ENCODE measurements at places on chromosomes 5 and 9.

DNA sequence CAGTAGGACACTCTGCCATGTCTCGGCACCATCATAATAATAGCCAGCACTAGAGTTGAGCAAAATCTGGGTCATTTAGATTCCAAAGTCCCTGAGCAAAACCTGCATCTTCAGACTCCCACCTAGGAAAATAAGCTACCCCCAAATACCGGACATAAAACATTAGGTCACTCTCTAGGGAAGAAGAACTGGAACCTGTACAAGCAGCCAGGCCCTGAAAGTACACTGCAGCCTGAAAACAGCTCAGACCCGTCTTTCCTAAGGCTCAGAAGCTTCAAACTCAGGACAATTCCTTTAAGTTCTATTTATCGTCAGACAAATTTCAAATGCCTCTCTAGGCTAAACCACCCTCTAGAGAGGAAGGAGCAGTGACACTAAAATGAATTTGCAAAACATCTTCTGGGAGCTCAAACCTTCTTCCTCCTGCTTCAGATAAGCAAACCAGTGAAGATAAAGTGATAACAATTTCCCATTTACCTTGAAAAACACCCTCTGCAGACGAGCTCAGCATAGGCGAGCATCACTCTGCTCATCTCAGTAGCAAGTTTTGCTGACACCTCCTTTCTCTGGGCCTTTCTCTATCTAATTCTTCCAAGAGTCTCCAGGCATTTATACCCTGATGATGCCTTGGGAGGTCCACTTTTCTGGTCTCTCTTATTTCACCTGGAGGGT lies 34.0 kb downstream of the ADAM19 start:
- no peak for DNase-seq

GRCh38 chr9:35605351-35606137 lies 482 bp downstream of the TESK1 start:
- no peak for DNase-seq

DNA sequence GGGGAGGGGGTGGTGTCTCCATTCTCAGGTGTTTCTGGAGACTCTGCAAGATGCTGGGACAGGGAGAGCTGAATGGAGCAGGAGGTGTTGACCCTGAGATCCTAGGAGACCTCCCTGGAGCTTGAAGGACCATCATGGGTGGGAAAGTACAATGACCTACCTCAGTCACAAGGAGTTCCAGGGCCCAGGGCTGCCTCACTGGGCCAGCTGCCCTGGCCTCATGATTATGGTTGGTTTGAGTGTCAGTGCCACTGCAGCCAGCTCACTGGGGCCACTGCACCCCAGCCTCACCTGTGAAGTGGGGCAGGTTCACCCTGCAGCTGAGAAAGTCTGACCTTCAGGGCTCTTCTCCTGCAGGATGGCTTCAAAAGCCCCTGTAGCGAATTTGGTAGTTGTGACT lies 372.5 kb downstream of the IRX2 start:
- no peak for DNase-seq

DNA sequence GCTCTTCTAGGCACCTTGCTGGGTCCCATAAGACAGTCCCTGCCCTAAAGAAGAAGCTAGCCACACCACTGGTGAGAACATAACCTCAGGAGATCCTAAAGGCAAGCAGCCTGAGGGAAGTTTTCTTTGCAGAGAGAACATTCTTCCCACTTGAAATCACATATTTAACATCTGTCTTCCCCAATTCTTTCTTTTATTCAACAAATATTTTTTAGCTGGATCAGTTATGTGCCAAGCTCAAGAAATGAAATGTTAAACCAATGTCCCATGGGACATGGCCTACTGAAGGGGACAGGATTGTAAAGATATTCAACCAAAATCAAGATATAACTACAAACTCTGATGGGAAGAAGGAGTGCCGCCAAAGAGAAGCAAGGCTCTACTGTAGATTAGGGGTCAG lies 36.5 kb downstream of the FOXI1 start:
- DNase-seq = no peak

GRCh38 chr5:149712439-149713147 lies 17.5 kb upstream of the PPARGC1B start:
- no peak for DNase-seq

DNA sequence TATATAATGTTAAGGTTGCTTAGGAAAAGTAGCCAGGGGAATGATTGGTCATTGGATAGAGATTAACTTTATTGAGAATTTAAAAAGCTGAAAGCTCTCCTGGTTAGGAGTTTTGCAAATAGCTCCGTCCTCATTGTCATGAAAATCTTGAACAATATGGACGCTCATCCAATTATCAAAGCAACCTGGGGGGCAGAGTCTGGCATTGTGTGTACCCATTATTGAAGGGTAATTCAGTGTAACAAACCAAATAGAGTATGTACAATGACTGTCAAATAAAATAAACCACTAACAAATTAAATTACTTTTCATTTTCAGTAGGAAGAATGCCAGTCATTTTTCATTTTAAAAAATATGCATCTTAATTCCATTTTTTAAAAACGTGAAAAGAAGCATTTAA lies 144.0 kb upstream of the GPR151 start:
- DNase-seq = no peak

GRCh38 chr5:142869886-142870285 lies 99.7 kb downstream of the ARHGAP26 start:
- DNase-seq = no peak

DNA sequence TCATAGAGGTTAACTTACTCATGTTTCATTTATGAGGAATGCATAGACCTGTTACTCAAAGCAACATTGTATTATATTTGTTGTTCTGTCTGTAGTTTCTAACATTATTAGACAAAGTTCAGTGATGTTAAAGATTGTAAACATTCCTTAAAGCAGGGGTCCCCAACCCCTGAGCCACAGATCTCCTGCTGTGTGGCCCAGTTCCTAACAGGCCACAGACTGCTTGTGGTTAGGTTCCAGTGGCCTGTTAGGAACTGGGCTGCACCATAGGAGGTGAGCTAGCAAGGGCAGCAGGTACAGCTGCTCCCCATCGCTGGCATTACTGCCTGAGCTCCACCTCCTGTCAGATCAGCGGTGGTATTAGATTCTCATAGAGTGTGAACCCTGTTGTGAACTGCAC lies 181.1 kb downstream of the KDM4C start:
- no peak for DNase-seq

DNA sequence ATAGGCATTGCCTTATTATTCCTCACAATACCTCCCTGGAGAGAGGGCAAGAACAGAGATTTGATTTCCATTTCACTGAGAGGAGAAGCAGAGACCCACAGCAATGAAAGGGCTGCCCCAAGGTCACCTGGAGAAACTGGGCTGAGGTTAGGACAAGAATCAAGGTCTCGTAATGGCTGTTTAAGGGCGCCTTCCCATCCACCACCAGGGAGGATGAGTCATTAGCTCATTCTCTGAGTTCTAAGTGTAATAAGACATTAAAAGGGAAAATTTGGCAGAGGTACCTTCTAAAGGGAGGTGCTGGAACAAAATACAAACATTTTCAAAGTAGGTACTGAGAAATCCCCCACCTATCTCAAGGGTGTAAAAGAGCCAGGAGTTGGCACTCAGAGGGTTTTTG lies 52.6 kb upstream of the TCERG1 start:
- no peak for DNase-seq

- no peak for DNase-seq
Measured at GRCh38 chr9:92631452-92632343, 38.2 kb downstream of the IPPK start.

DNA sequence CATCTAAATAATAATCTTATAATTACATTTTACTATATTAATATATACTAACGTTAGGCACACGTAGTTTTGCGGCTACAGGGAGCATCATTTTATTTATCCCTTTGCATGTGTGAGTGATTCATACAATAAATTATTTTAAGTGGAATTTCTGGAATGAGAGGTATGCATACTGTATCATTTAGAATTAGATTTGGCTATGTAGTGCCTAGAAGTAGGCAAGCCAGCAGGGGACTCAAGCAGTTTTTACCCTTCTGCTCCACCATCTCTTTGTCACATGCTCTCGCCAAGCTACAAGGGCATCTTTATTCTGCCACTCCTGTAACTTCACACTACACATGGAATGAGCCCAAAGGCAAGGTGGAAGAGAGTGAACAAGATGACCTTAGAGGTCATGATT lies 60.8 kb downstream of the MEGF10 start:
- no peak for DNase-seq

DNA sequence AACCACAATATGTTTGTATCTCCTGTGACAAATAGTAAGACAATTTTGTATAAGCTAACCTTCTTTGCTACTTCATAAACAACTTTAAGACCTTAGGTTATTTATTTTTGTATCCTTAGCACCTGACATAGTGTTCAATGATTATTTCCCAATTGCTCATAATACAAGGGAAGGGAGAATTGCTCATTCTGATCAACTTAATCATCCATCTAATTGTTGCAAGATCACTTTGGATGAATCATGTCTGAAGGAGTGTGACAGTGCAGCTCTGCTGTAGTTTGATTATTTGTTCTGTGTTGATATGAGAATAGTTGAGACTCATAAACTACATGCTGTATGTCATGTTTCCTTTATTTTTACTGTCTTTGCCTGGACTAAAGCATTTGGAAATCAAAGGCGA lies 721.3 kb upstream of the SEMA6A start:
- no peak for DNase-seq

- no peak for DNase-seq
Measured at GRCh38 chr5:132767150-132767549, 9.9 kb downstream of the SEPTIN8 start.

- DNase-seq = no peak
Measured at GRCh38 chr5:107598958-107599357, 71.8 kb downstream of the EFNA5 start.

- no peak for DNase-seq
Measured at GRCh38 chr5:5140479-5141338, 579 bp downstream of the ADAMTS16 start.

DNA sequence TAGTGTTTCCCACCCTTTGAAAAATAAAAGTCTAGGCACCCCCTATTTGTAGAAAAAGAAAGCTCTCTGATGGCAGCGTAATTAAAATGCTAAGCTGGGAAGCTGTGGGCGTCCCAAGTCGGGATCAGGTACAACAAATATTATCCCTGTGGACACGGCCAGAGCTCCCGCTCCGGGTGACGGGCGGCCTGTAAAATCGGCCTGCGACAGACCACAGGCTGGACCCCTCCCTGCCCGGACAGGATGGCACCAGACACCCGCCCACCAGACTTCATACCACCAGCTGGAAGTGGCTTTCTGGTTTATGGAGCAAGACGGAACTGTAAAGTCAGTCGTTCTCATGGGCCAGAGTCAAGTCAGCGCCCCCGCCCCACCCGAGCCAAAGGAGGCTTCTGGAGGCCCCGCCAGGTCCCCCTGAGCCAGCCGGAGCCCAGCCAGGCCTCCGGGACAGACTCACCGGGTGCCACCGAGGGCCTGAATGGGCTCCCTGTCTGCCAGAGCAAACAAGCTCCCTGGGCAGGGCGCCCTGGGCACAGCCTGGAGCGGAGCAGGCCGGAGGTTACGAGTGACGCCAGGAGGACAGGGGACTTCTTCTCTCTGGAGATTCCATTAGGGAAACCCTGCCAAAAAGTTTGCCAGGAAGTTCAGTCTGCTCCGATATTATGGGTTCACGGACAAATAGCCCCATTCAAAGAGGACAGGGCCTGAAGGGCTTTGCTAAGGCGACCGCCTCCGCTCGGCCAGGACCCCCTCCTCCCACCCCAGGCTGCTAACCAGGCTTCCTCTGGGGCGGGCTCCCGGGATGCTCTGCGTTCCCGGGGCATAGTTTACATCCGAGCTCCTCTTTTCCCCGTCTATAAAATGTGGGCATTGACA lies 173.7 kb downstream of the ERCC6L2 start:
- no peak for DNase-seq

GRCh38 chr5:83294246-83294645 lies 177.3 kb upstream of the VCAN start:
- DNase-seq = no peak

DNA sequence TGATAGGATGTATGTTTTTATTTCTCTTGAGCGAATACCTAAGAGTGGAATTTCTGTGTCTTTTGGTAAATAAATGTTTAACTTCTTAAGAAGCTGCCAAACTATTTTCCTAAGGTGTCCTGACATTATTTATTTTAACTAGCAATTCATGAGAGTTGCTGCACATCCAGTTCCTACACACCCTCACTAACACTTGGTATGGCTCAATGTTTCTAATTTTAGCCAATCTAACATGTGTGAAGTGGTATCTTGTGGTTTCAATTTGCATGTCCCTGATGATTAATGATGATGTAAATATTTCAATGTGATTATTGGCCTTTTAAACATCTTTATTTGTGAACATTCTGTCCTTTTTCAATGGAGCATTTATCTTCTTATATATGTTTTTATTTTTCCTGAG lies 2095.5 kb upstream of the C9orf72 start:
- DNase-seq = no peak

GRCh38 chr9:135492886-135493669 lies 7.4 kb upstream of the MRPS2 start:
- DNase-seq = no peak

DNA sequence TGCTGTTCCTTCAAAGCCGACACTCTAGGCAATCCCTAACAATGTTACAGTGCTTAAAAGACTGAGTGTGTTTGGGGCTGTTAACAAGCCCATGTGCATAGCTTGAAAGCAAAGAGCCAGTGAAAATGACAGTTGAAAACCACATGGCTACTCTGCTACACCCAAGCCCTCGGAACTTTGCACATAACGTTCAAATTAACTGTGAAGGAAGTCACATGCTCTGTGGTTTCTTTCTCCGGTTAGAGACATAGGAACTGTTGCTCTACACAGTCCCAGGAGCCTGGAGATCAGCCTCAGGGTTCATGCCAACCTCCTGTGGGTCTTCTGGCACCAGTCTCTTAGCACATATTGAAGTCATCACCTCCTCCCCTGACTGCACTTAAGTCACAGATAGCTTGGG lies 51.1 kb downstream of the C9orf152 start:
- no peak for DNase-seq

DNA sequence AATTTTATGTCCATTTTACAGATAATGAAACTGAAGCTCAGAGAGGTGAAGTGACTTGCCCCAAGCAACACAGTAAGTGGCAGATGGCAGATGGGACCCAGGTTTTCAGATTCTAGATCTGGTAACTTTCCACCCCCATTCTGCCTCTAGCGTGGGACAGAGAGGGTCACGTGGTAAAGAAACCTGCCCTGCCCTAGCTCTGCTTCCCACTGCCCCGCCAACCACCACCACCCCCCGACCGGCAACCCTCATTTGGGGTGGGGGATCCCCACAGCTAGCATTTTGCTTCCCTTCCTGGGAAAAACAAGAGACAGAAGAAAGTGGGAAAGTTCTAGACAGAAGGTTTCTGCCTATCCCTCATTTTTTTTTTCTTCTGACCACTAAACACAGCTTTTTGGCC lies 172.5 kb downstream of the ACTL7B start:
- DNase-seq = no peak
